Stimulated activated CD4-positive, alpha-beta T cell treated with anti-CD3 and anti-CD28 coated beads, Interleukin-2, amount 100 ng/mL, for 24 hours (primary cell): ENCODE measurements at places on chromosomes 1 and 21.

- DNase-seq = no peak
These were observed 57.2 kb upstream of the LRRC8D start for GRCh38 chr1:89763649-89763986.

- DNase-seq = no peak
These were observed 294.1 kb upstream of the KAZN start for GRCh38 chr1:14304381-14304865.

- DNase-seq = no peak
These were observed 29.4 kb upstream of the SLC26A9 start for GRCh38 chr1:205972491-205973168.

DNA sequence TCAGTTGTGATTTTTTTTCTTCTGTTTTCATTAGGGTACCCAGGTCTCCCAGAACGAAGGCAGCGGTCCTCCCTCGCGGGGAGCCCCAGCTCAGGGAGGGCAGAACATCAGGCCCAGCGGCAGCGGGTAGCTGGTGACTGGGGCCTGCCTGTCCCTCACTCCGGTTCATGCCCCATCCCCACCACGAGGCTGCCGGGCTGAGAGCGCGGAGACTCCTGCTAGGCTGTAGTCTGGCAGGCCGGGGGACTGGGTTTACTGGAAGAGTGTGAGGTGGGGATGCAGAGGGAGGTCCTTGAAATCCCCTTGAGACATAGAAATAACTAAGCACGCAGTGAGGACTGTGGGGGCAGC is 10.5 kb downstream of the BRINP2 start:
- DNase-seq = no peak

- no peak for DNase-seq
These were observed 24.9 kb downstream of the DIP2A start for GRCh38 chr21:46483300-46484295.

GRCh38 chr1:180631194-180631765 is 542 bp upstream of the XPR1 start:
- DNase-seq = no peak

- no peak for DNase-seq
These were observed 10.3 kb downstream of the MYOC start for GRCh38 chr1:171642197-171642596.

DNA sequence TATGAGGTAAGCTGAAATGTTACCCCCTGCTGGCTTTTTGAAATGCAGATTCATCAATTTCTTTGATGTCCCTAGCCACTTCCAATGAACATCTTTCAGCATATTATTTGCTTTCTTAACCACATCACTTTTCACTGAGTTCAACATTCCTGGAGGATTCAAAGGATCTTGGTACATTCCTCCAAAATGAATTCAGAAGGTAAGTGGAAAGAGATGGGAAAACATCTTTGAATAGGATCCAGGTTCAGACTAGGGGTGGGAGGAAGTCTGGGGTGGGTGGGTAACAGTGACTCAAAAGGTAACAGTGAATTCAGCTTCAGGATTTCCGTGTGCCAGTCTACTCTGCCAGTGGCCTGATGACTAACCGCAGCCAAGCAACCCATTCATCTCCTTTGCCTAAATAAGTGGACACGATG is 180.7 kb downstream of the ZC3H11B start:
- no peak for DNase-seq

DNA sequence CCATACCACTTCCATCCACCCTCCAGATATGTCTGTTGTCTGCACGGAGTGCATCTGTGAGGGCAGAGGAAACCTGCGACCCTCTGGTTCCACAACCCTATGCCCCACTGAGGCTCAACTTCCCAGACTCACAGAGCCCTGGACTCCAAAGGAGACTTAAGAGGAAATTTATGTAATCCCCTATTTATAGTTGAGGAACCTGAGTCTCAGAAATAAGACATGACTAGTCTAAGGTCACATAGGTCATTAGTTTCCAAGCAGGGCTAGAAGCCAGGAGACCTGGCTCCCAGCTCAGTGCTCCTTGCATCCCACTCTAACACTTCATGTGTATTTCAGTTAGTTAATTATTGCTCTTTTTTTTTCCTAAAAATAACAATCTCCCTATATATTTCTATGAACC is 15.7 kb upstream of the LEMD1 start:
- DNase-seq = no peak

DNA sequence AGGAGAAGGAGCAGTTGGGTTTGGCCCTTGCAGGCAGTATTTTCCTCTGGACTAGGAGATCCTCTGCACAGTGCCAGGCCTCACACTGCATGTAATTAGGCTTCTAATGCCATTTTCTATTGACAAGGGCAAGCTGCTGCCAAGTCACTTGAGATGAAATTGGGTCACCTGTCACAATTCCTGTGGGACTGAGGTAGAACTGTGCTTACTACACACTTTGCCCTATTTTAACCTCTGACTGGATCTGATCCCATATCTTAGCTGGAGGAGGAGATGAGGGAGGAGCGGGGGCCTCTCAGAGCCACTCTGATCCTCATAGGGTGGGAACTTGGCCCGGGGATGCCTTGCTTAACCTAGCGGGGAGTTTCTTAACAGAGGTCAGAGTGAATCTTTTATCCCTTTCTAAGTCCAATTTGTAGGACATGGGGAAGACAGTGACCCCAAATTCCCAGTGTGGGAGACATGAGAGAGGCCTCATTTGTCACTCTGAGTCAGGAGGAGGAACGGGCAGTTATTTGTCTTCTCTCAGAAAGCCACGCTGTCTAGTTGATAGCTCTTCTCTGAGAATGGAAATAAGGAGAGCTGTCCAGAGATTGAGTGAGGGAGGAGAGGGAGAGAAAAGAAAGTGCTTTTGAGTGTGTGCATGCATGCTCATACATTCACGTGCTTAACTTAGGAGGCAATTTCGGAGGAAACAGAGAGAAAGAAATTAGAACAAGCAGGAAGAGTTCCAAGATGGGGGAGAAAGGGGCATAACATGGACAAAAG is 121.3 kb downstream of the CACNA1E start:
- no peak for DNase-seq

DNA sequence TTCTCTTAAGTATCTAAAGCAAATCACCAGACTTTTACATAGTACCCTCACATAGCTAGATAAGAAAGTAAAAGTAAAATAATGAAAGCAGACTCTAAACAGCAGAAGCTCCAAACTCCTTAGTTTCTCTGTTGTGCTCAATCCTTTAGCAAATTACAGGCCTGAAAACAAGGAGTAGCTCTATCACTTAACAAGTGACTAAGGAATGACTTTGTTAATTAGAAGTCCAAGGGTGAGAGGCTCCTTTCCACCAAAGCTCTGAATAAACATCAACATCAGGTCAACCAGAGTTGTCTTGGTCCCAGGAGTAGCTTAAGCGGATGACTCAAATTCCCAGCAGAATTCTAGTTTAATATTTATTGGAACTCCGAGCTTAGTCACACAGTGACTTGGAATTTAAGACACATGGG is 5.9 kb downstream of the NRIP1 start:
- DNase-seq = no peak

DNA sequence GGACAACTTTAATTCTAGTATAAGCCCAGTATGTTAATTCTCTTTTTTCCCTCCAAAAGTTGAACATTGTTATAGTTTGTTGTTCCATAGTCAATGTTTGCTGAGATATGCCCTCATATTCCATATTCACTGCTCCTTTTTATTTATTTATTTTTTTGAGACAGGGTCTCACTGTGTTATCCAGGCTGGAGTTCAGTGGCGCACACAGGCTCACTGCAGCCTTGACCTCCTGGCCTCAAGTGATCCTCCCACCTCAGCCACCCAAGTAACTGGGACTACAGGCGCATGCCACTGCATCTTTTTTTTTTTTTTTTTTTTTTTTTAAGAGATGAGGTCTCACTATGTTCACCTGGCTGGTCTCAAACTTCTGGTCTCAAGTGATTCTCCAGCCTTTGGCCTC is 38.7 kb downstream of the GFI1 start:
- no peak for DNase-seq

- no peak for DNase-seq
These were observed 92.3 kb upstream of the ESRRG start for GRCh38 chr1:216815260-216816131.

DNA sequence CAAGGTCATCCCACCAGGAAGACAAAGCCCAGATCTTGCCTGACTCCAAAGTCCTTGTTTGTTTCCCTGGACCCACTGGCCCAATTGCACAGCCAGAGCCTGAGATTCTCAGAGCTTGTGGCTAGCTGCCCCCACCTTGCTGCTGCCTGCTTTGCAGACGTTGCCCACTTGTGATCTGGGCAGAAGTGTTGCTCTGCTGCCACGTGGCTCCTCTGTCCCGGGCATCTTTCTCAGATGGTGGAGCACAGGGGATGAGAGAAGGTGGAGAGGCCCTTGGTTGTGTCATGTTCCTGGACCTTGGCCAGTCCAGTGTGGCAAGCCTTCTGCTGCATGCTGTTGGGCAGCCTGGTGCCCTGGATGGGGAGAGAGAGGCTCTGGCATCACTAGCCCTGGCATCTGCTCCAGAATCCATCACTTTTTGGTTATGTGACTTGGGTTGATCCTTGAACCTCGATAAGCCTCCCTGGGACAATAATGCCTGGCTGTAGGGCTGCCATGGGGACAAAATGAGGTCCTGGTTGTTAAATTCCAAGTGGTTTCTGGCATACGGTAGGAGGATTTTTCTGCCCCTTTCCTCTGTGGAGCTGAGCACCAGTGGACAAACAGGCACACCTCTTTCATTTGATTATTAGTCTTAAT is 1.5 kb upstream of the NR0B2 start:
- no peak for DNase-seq

GRCh38 chr1:8323706-8324105 is 5.8 kb downstream of the SLC45A1 start:
- DNase-seq = no peak

GRCh38 chr1:44012941-44013609 is 18.2 kb downstream of the SLC6A9 start:
- DNase-seq = no peak

GRCh38 chr1:19960591-19960990 is 18.8 kb downstream of the PLA2G2A start:
- no peak for DNase-seq

DNA sequence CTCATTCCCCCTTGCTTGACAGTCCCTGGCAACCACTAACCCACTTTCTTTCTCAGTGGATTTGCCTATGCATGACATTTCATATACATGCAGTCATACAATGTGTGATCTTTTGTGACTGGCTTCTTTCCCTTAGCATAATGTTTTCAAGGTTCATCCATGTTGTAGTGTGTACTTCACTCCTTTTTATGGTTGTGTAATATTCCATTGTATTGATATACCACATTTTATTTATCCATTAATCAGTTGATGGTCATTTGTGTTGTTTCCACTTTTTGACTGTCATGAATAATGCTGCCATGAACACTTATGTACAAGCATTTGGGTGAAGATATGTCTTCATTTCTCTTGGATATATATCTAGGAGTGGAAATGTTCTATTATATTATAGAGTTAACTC is 127.7 kb upstream of the GRIK3 start:
- DNase-seq = no peak

GRCh38 chr1:51506537-51506936 is 12.5 kb downstream of the EPS15 start:
- DNase-seq = no peak

GRCh38 chr21:42975886-42976608 is 1.7 kb downstream of the PKNOX1 start:
- no peak for DNase-seq

GRCh38 chr21:29546071-29546470 is 247.3 kb downstream of the BACH1 start:
- no peak for DNase-seq

- no peak for DNase-seq
These were observed 6.9 kb upstream of the TRIM17 start for GRCh38 chr1:228423404-228424053.

DNA sequence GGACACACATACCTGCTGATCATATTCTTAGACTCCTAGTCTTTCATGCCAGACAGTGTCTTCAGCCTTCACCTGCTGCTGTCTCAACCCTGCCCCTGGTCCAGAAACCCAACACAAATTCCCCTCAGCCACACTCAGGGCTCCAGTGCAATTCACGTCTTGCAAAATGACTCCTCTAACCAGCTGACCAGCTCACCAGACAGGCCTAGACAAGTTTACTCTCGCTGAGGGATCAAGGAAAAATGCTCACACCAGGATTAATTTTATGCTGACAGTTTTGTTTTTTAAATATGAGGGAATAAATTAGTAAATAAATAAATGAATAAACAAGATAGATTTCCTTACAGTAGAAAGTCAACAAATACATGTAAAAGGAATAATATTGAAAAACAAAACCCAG is 28.5 kb downstream of the CCDC185 start:
- DNase-seq = no peak

DNA sequence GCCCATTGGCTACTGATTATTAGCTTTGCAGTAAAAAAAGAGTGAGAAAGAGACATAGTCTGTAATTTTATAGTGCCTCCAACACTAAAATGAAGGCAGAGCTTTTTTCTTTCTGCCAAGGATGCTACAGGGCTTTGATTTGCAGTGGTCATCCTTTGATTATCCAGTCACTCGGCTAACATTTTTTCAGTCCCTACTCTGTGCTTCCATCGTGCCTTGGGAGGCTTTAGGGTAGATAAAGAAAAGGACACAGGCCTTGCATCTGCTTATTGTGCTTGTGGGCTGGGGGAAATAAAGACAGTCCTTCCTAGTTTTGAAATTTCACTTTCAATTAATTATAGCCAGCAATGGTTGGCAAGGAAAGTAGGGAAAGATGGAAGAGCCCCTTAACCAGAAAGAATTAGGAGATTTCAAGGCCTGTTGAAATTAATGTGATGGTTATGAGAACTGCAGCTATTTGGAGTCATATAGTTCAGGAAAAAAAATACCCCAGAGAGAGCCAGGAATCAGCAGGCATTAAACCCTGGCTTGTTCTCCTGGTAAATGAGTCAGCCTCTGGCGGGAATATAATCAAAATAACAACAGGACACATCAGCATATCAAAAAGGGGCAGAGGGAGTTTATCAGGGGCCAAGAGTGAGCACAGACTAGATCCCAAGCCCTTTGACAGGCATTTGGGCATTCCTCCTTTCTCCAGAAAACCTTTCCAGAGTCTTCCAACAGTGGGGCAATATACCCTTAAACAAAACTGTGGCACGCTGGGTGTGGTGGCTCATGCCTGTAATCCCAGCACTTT is 27.4 kb downstream of the CACHD1 start:
- DNase-seq = no peak

DNA sequence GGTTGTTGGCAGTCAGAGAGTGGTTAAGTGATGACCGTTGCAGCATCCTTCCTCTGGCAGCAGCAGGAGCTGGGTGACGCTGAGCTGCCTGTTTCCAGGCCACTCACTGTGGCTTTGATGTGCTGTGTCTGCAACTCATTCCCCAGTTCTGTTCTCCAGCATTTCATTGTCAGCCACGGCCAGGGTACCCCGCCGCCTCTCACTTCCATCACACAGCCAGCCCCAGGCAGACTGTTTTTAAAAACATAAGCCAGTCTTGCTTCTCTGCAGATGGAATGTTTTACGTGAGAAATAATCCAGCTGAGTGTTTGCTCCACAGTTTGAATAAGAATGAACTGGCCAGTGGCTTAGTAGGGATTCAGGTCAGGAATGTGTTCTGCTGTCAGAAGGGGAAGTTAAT is 21.5 kb upstream of the ST6GALNAC3 start:
- no peak for DNase-seq

GRCh38 chr1:212485913-212486618 is 53.3 kb downstream of the NENF start:
- no peak for DNase-seq

- DNase-seq = no peak
These were observed 381.1 kb upstream of the KAZN start for GRCh38 chr1:14217384-14217783.

GRCh38 chr1:230679825-230680224 is 34.1 kb downstream of the AGT start:
- no peak for DNase-seq

- DNase-seq = no peak
These were observed 286.0 kb upstream of the B3GALT2 start for GRCh38 chr1:193472430-193472829.

- no peak for DNase-seq
These were observed 90.2 kb upstream of the BCAR3 start for GRCh38 chr1:93771843-93772242.

GRCh38 chr1:40411294-40411693 is 37.8 kb downstream of the SMAP2 start:
- no peak for DNase-seq
